ENCODE measurements at places on chromosomes 6 and 20.
A peak's percentile ranks its signal among the peaks of the same experiment; 100 is the strongest.

DNA sequence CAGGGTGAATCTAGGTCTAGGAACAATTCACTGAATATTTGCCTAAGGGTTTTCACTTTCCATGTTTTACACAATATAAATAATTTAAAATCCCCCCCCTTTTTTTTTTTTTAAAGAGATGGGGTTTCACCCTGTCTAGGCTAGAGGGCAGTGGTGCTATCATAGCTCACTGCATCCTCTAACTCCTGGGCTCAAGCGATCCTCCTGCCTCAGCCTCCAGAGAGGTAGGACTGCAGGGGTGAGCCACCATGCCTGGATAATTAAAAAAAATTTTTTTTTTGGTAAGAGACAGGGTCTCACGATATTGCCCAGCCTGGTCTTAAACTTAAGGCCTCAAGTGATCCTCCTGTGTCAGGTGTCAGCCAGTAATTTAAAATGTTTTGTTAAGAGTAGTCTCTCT is 17.8 kb downstream of the QKI start:
- no peak for DNase-seq

GRCh38 chr6:15213838-15214400 is 31.9 kb upstream of the JARID2 start:
- no peak for DNase-seq

DNA sequence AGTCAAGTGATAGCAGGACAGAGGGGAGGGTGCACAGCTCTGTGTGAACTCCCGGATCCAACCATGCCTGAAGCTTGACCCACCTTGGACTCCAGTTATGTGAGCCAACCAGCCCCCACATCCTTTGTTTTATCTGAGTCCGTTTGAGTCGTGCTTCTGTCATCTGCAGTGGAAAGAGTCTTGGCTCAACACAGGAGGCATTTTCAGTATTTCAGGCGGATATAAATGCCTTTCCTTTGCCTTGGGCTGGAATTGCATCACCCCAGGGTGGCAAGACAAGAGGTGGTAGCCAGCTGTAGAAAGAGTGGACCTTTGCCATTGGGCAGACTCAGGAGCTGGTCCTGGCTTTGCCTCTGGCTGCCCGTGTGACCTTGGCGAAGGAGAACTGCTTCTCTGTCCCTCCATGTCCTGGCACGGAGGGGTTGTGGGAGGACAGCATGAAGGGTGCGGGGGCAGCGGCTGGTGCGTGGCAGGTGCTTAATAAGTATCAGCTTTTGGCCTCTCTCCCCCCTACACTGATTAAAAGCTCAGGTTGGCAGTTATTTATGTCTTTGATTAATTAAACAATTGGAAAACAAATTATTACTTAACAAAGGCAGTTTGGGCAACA is 42.6 kb upstream of the APCDD1L start:
- no peak for DNase-seq

- no peak for DNase-seq
These were observed 11.7 kb downstream of the SLC35A1 start for GRCh38 chr6:87484491-87484890.

DNA sequence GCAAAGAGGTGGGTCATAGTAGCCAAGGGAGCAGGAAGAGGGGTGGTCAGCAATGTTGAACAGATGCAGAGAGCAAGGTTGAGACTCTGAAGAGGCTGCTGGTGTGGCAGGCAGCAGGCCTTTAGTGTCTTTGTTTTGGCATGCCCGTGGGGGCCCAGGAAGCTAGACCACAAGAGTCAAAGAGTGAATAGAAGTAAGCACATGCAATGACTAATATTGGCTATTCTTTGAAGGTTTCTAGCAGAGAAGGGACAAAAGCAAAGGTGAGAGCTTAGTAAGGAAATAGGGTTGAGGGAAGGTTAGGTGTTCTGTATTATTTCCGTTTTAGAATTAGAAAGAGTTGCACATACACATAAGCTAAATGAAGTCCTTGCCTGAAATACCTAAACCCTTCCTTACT is 18.8 kb downstream of the TDRD6 start:
- no peak for DNase-seq

DNA sequence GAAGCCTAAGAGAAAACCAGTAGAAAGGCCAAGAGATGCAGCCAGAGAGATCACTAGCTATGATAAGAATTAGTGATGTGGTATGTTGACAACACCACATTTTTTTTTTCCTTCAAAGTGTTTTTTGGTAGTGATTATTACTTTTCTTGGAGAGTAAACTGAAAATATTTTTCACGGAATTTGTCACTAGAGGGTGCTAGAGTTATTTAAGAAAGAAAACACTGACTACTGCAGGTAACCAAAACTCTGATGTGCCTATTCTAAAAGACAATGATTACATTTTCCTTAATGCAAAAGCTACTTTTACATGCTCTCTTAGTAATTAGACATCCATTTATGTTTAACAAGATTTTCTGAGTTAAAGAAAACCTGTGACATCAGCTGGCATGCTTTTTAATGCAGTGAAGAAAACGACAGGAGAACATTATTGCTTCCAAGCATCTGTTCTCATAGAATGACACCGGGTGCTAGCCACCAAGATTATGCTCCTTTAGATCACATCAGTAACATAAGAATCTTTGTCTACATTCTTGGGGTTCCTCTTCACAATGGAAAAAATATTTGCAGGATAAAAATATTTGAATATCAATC is 28.8 kb downstream of the RWDD2A start:
- peak; percentile 37 for DNase-seq

GRCh38 chr6:113094779-113095178 is 747.6 kb downstream of the RFPL4B start:
- DNase-seq = no peak

DNA sequence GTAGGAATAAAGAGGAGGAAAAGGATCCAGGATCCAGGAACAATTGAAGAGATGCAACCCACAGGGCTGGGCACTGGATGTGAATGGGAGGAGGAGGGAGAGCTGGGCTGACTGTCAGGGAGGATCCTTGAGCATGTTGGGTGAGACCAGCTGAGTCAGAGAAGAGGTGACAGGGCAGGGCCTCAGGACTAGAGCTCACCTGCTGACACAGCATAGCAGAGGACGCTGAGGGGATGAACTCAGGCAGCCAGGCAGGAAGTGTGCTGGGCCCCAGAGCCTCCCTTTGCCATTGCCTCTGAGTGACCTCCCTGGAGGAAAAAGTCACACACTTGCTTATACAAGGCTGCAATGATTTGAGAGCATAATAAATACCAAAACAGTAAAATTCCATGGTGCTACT is 72.3 kb downstream of the ZNF133 start:
- no peak for DNase-seq

- no peak for DNase-seq
These were observed 42.0 kb downstream of the THEMIS start for GRCh38 chr6:127858727-127859391.

- no peak for DNase-seq
These were observed 495.4 kb downstream of the CDH26 start for GRCh38 chr20:60453388-60454246.

GRCh38 chr6:167788563-167788903 is 38.2 kb upstream of the AFDN start:
- no peak for DNase-seq

All from CD4-positive, alpha-beta T cell treated with Interleukin-4 for 1 hour (primary cell).